D341Med (cell line): ENCODE measurements at places on chromosomes 13 and 19.

DNA sequence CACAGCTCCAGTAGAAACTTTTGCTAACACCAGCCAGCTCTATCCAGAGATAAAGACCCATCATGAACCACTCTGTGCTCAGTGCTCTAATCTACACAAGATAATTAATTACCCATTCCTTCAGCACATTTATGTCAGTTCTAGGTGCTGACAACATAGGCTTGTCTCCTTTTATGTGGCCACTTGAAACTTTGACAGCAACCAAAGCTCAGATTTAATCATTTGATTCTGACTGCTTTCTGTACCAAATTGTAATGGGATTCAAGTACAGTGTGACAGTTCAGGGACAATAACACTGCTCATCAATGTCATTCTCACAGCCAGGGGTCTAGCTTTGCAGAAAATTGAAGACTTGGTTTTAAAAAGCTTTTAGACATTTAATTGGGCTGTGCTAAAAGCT lies 266.6 kb downstream of the KCTD12 start:
- DNase-seq = no peak

DNA sequence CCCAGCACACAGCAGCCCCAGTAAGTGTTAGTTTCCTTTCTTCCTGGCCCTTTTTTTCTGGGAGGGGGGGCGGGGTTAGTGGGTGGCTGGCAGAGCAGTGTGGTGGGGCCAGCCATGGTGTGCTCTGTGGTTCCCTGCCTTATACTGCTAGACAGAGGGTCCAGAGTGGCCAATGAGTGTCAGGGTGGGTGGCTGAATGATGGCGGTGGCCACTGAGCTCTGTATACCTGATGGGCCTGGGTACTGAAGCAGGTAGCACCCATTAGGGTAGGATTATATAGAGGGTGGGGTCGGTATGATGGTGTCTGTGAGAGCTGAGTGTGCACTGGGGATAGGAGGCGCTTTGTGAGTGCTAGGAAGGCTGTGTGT lies 13.8 kb downstream of the CIC start:
- DNase-seq = no peak

DNA sequence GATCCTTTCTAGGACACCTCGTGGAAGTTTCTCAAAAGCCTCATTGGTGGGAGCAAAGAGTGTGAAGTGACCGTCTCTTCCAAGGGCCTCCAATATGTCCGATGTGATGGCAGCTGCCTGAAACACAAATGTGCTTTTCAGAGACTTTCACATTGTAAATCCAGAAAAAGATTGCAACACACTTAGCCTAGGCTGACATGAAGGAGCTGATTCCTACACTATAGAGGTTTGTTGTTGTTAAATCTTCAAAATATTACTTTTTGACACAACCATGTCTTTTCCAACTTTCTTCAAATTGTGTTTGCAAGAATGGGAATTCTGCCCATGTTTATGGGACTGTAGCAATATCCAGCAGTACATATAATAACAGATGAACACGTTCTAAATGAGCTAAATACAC lies 12.4 kb downstream of the POSTN start:
- no peak for DNase-seq

GRCh38 chr13:65125236-65125635 lies 2104.9 kb downstream of the PCDH9 start:
- no peak for DNase-seq

GRCh38 chr13:110161112-110161882 lies 145.7 kb downstream of the COL4A1 start:
- DNase-seq = no peak

DNA sequence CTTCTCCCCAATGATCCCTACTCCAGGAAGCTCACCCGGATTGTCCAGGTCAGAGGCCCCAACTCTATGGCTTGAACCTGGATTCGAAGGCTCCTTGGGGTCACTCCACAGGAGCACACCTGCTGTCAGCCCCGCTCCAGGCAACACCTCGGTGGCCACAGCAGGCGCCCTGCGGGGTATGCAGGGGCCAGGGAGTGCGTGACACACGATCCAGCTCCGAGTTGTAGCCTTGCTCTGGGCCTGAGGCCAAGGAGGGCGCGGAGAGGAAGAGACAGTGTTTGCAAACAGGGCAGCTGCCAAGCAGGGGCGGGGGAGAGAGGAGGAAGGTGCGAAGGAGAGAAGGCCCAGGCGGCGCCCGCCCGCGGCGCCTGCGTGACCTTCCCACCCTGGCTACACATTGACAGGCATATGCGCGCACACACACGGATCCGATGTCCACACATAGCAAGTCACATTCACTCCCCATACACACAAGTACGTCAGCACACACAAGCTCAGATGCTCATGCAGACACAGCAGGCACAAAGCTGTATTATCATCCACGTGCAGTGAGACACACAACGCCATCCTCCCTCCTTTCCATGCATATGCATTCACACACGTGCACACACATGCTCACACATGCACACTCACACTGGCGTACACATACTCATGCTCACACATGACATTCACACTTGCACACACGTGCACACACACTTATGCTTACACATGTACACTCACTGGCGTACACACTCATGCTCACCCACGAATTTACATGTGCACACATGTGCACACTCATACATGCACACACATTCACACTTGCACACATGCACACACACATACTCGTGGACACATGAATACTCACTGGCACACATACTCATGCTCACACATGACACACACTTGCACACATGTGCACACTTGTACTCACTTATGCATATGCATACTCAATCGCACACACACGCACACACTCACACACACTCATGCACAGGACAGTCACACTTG lies 10.4 kb downstream of the SBK2 start:
- DNase-seq = peak; percentile 64

- DNase-seq = no peak
Measured at GRCh38 chr19:32661318-32661717, 13.7 kb downstream of the ANKRD27 start.

- DNase-seq = no peak
Measured at GRCh38 chr13:111291908-111292307, 28.5 kb upstream of the TEX29 start.

DNA sequence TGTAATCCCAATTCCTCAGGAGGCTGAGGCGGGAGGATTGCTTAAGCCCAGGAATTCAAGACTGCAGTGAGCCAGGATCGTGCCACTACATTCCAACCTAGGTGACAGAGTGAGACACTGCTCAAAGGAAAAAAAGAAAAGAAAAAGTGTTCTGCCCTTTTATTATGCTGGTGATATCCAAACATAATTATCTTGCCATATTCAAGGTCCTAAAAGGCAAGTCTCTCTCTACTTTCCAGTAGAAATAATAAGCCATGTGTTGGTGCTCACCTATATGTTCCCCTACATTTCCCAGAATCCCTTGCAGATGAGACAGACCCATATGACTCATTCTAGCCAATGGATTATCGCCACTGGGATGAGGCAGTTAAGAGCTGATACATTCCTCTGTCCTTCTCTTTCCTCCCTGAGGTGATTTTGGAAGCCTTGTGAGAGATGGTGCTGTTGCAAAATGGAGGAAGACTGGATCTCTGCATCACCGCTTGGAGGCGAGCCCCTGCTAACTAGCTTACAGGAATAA lies 58.3 kb upstream of the MRI1 start:
- no peak for DNase-seq

- DNase-seq = no peak
Measured at GRCh38 chr13:28094306-28094705, 6.1 kb downstream of the FLT3 start.

- DNase-seq = no peak
Measured at GRCh38 chr19:8214802-8215201, 5.6 kb downstream of the CERS4 start.

GRCh38 chr13:67619351-67619994 lies 389.3 kb upstream of the PCDH9 start:
- DNase-seq = no peak

- DNase-seq = no peak
Measured at GRCh38 chr13:21986602-21987001, 315.7 kb downstream of the FGF9 start.

- DNase-seq = no peak
Measured at GRCh38 chr13:109101550-109102144, 472.2 kb downstream of the MYO16 start.

- peak; percentile 53 for DNase-seq
Measured at GRCh38 chr19:48900477-48901406, 630 bp downstream of the NUCB1 start.

- DNase-seq = no peak
Measured at GRCh38 chr13:26697069-26697955, 63.3 kb downstream of the GPR12 start.

DNA sequence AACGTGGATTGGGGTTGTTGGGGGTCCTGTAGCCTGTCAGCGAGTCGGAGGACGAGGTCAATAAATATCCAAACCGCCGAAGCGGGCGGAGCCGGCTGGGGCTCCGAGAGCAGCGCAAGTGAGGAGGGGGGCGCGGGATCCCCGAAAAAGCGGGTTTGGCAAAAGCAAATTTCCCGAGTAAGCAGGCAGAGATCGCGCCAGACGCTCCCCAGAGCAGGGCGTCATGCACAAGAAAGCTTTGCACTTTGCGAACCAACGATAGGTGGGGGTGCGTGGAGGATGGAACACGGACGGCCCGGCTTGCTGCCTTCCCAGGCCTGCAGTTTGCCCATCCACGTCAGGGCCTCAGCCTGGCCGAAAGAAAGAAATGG lies 754 bp upstream of the SIX5 start:
- no peak for DNase-seq

DNA sequence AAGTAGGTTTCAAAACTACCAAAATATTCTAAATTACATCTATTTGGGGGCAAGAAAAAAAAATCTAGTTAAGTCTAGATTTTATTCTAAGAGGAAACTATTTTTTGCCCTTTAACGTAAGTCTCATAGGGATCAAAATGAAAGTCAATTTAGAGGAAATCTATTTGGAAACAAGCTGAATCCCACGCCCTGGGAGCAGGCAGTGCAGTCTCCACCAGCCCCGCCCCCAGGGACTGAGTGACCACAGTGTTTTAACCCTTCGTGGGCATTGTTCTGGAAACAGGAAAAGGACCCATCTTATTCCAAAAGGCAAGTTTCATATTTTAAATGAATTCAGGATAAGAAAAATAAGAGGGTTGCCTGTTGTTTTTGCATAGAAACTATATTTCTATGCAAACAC lies 209.7 kb downstream of the SPRY2 start:
- DNase-seq = no peak

DNA sequence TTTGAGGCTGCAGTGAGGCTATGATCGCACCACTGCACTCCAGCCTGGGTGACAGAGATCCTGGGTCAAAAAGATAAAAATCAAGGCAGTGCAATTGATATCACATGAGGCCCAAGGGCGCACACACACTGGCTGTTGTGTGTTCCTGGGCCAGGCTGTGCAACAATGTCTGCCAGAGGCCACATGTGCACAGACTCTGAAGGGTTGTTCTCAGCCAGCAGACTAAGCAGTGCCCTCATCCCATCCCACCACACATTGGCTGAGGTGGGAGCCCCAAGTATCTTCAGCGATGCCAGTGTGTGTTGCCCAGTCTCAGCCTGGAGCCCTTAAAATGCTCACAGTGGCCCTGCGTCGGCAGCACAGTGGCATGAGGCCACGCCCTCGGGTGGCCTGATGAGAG lies 12.6 kb downstream of the PEX11G start:
- no peak for DNase-seq

DNA sequence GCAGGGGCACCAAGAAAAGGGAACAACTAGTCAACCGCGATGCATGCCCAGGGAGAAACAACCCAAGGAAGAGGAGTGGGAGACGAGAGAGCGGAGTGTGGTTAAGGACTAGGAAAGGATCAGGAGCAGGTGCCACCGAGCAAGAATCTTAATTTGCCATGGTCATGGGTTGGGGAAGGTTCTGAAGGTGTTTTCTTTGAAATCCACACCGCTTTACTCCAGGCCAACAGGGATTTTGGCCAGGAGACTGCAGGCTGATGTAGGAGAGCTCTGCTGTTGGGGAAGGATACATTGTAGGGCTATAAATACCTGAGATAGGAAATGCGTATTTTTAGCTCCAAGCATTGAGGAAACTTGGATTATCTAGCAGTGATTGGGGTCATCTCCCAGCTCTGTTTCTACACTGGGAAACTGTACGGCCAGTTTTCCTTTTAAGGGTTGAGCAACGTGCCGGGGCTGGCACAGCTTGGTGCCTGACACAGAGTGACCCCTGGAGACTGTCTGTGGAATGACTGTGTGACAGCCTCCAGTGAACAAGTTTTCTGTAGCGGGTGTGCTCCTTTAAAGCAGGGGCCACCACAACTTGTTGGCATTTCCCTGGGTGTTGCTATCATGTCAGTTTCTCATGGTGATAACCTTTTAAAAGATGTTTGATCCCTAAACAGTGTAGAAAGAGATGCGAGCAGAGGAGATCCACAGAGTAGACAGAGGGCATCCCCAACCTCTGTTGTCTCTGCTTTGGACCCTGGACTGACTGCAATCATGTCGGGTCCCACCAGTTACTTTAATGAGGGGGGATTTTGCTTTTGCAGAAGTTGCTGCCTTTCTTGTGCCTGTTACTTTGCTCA lies 34.3 kb downstream of the ZNF536 start:
- DNase-seq = peak; percentile 54

DNA sequence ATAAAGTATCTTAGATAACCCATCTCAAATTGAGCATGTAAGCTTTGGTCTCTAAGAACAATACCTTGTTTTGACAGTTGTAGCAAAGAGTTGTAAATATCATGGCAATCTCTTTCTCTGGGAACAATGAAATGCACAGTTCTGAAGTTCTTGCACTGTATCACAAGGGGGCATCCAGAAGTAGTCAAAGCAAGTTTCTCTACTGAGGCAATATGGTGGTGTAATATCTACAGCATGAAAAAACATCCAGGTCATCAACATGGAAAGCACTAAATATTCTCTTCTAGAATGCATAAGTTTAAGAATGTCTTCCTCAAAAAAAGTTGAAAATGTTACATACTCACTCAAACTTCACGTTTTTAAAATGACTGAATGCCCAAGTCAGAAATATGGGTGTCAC lies 19.6 kb downstream of the MTMR6 start:
- no peak for DNase-seq

GRCh38 chr13:95298971-95299621 lies 2.2 kb downstream of the ABCC4 start:
- DNase-seq = no peak

- DNase-seq = no peak
Measured at GRCh38 chr13:60327511-60327910, 69.5 kb upstream of the TDRD3 start.

GRCh38 chr19:37778613-37779126 lies 716 bp downstream of the ZNF573 start:
- DNase-seq = peak; percentile 28

- DNase-seq = no peak
Measured at GRCh38 chr13:76882431-76882830, 3.8 kb downstream of the KCTD12 start.

DNA sequence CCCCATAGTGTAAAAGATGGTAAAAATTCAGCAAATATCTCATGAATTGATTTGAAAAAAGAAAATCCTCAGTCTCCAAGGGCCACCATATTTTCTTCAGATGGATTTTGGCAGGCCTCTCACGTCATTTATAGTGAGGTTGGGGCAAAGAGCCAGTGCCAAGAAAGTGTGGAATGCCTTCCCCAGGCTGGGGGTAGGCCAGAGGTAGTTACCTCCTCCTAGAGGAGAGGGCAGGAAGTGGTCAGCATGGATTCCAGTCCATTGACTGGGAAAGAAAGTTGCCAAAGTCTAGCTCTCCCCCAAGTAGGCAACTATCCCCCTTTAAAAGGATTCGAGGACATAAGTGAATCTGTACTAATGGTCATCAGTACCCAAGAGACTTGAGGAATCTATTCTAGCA lies 68.4 kb upstream of the KCTD4 start:
- DNase-seq = no peak

- DNase-seq = no peak
Measured at GRCh38 chr19:5935473-5936291, 21.6 kb downstream of the CAPS start.

GRCh38 chr19:49338691-49339300 lies 3.6 kb downstream of the CD37 start:
- peak; percentile 61 for DNase-seq

- DNase-seq = no peak
Measured at GRCh38 chr13:66940113-66940512, 290.0 kb downstream of the PCDH9 start.
